ENCODE measurements at places on chromosomes 7 and 10.

- no peak for DNase-seq
Measured at GRCh38 chr10:73251683-73252444, 580 bp downstream of the MRPS16 start.

GRCh38 chr7:117247809-117248208 is 75.0 kb downstream of the WNT2 start:
- DNase-seq, result no peak

GRCh38 chr7:42095791-42096190 is 141.2 kb downstream of the GLI3 start:
- DNase-seq, result no peak

- DNase-seq, result no peak
Measured at GRCh38 chr10:123847686-123848432, 43.7 kb downstream of the CPXM2 start.

- no peak for DNase-seq
Measured at GRCh38 chr7:150340875-150341262, 560 bp downstream of the RARRES2 start.

DNA sequence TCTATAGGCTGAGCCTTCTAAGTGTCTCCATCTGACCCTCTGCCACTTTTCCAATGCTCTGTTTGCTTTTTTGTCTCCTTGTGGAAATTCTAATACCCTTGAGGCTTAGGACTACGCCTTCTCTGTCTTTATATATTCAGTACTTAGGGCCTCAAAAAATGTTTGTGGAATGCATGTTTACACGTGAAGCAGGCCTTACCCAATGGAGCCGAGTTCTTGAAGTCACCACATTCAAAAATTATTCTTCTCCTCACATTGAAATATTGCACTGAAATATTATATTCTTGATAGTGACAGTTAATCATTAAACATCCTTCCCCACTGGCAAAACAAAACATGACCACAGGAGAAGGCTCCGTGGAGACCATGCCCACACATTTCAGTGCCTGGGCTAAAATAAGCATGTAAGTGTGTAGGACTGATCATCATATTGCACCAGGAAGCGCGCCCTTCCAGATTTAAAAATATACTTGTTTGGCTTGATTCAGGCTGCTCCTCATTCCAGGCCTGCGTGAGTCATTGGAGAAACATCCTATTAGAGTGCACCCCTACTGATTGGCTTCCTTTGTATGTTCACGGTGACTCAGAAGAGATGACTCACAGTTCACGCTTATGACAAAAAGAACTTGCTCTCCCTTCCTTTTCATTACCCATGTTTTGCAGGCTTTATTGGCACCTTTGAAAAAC is 307.4 kb upstream of the AOAH start:
- DNase-seq, result no peak

- no peak for DNase-seq
Measured at GRCh38 chr10:97977673-97978072, 52.7 kb downstream of the CRTAC1 start.

GRCh38 chr10:91444211-91445182 is 34.4 kb downstream of the HECTD2 start:
- DNase-seq, result no peak

DNA sequence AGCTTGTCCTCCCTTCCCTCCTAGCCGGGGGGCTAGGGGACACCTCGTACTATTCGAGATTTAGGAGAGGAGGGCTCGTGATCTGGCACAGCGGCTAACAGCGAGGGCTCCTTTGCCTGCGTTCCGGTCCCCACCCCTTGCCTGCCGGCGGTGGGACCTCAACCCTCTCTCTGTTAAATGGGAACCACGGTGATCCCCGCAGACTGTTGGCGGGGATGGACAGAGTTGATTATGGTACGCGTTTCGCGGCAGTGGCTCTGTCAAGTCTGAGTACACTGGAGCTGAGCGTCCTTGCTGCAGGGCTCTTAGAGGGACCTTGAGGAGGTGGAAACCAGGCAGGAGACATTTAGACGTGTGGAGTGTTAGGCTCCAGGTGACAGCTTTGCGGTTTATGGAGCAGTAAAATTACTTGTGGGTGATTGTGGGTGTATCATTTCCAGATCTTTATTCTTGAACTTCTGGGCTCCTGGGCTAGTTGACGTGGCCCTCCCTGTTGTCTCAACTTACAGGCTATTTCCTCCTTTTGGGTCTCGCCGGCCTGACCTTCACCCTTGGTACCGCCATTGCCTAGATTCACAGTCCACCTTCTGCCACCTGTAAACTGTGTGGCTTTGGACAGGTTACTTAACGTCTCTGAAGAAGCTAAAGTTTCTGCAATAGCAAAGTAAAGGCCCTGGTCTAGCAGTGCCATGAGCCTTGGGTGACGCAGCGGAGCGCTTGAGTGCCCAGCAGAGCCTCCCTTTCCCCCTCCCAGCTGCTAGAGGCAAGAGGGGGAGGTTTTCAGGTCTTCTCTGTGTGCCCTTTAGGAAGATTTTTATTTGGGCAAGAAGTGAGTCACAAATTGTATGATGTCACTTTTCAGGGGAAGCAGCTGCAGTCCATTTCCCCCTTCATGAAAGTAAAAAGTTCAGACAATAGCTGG is 739 bp downstream of the CASP7 start:
- peak; percentile 21 for DNase-seq

DNA sequence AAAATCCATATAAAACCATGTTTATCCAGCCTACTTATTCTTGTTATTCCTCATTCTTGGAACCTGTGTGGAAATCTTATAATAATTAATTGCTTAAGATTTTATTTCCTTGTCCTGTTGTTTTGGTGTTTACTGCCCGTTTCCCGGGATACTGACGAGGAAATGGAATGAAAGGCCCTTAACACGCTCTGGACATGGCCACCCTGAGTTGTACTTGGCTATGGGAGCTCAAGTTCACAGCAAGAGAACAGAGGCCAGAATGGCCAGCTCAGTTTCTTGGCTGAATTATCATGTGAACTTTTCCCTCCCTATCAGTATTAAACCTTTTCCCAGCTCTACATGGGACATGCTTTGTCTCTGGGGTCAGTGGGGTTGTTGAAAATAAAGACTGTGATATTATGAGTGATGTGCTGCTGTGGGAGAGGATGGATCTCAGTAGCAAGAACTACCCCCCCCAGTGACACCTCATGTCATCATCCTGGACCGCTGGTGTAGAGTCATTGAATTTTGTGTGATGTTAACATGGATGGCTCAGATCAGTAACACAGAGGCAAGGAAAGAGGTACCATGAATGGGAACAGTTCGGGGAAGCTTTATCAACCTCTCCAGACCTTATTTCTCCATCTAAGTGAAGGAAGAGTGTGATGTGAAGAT is 87.0 kb upstream of the IGFBP3 start:
- no peak for DNase-seq

- DNase-seq, result no peak
Measured at GRCh38 chr7:18583305-18583704, 87.8 kb downstream of the HDAC9 start.

- no peak for DNase-seq
Measured at GRCh38 chr10:12045596-12045995, 3.0 kb upstream of the UPF2 start.

DNA sequence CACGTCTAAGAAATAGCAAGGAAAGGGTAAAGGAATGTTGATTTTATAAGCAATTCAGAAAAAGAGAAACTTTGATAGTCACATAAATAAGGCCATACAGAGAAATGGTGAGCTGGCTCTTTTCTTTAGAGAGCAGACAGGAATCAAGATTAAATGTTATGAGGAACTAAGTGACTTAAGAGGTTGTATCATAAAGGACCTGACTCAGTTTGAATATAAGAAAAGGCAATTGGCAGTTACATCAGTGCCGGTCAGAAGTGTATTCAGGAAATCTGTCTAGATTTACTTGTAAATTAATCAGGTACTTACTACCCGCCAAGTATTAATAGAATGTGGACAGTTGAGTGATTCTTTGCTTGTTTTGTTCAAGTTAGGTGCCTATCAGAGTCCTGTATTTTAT is 2.1 kb downstream of the MRPL32 start:
- no peak for DNase-seq

GRCh38 chr7:113338071-113338696 is 219.8 kb upstream of the SMIM30 start:
- DNase-seq, result no peak

DNA sequence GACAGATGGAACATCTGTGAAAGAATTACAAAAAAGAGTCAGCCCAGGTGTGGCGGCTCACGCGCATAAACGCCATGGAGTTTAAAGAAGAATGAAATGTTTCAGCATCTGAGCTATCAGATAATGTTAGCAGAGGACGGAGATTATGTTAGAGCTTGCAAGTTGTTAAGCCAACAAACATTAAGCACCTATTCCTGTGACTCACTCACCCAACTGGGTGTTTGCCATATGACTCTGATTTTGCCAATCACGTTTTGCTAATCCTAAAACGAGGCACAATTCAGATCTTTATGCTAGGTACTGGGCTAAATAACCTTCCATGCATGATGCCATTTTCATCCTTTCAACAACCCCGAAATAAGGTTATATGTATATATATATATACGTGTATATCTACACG is 29.0 kb upstream of the CCNY start:
- DNase-seq, result no peak

DNA sequence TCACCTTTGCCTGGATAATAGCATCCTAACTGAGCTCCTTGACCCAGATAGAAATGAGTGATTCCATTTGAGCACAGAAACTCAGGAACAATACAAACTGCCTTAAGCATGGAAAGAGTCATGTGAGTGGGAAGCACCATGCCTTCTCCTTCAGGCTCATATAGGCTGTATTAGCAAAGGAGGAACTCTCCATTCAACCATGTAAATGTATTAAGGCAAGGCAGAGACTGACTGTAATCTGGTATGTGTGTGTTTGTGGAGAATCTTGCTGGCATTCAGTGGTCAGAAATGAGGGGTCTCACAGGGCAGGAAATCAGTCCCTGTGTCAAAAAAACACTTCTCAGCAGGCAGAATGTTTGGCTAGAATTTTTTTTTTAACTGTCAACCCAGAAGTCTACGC is 40.2 kb downstream of the COA1 start:
- no peak for DNase-seq

DNA sequence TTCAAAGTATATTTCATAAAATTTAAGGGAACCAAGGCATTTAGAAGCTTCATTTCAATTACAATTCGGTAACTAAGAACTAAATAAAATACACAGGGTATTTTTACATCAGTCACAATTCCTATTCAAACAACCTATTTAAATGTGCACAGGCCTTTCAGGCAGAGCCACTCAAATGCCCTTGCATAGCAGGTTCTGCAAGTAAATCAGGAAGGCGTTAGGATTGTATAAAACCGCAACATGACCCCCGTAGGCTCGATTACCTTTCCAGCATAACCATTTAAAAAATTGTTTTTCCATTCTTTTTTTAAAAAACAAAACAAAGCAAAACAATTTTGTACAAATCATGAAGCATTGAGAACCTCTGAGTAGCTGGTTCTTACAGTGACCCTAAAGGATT is 289.9 kb upstream of the SP8 start:
- no peak for DNase-seq

GRCh38 chr7:150401424-150401790 is 22.3 kb downstream of the ZNF775 start:
- DNase-seq, result no peak

DNA sequence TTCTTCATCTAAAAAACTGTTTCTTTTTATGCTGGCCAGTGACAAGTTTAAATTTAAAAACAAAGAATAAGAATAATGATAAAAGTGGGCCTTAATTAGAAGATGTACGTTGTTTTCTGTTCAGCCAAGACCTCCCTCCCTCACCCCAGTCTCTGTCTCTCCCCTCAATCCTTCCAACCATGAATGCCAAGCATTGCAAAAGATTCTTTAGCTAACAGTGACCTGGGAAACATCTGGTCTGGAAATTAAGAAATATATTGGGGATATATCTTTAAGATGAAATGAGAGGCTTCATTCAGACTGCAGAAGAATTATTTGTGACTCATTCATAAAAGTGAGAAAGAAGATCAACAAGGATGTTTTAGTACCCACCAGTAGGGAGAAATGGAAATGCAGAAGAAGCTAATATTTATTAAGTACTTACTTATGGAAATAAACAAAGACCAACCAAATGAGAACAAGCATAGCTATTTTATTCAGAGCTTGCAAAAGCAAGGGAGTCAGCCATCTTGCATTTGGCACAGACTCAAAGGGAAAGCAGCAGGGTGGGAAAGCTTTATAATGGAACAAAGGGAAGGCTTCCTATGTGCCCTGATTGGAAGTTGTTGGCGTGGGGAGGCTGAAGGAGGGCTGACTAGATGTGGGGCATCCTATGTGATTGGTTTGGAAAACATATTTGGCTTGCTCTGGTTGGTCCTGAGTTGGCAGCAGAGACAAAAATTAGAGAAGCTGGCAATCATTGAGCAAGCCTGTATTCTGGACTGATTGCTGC is 595.4 kb upstream of the GHITM start:
- no peak for DNase-seq

DNA sequence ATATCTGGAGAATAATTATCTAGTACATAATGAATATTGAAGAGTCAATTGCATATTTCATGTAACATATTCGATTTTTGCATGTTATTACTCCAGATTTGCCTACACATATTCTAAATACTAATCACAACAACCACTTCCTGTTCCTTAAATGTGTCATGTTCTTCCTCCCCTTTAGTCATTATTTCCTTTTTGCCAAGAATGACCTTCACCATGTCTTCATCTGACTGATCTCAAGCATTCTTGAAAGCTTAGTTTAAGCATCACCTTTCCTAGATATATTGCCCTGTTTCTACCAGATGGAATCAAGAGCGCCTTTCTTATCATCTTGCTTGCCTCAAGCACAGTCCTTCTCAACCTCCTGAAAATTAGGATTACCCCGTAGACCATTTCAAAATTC is 23.5 kb upstream of the MEOX2 start:
- no peak for DNase-seq

- no peak for DNase-seq
Measured at GRCh38 chr7:132901241-132901640, 180.6 kb downstream of the CHCHD3 start.
